Mucosa of descending colon (tissue), 3 donors: ENCODE measurements at places on chromosomes 1 and 21. TPM values are rescaled to one million over a fixed set of nuclear protein-coding genes. Genes with fewer than 3 reads are reported as not detected.

DNA sequence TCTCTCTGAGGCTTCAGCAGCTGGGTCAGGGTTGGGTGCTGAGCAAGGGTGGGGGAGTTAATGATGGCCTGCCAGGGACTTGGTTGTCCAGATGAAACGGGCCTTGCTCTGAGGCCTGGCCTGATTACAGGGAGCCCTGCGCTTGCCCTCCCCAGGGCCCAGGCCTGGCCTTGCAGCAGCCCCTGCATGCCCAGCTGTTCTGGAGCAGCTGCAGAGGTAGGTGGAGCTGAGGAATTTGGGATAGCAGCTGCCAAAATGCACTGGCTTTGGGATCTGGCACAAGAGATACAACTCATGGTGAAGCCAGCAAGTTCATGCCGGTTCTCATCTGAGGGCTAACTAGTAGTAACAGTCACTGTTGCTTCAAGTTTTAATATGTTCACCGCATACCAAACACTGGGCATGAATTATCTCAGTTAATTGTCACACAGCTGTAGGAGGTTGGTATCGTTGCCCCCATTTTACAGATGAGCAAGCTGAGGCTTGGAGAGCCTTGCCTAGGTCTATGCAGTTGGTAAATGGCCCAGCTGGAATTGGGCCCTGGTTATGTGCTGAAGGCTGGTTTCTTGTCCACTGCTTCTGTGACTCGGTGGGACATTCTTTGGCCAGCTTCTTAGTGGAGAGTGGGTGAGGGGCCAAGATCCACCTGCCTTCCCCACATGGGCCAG is 7.3 kb upstream of the SERINC2 start:
- no peak for DNase-seq

GRCh38 chr1:28196330-28196729 is 19.8 kb upstream of the PTAFR start:
- no peak for DNase-seq

Gene RNF187
- total RNA-seq, result 68.4 TPM

DNA sequence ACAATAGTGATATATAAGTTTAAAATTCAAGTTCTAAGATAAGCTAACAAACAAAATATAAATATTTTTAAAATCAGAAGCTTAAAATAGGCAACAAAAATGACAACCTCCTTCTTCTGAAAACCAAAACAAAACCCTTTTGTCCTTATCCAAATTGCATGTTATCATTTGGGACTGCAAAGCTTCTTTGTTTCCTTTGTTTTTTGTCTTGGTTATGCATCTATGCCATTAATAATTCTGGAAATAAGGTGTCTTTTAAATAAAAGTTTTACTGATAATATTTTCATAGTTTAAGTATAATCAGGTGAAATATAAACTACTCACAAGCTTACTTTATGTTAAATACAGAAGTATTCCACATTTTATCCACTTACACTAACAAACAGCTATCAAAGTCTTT is 20.5 kb downstream of the ADSS2 start:
- no peak for DNase-seq

Gene KLF17
- not detected for total RNA-seq

DNA sequence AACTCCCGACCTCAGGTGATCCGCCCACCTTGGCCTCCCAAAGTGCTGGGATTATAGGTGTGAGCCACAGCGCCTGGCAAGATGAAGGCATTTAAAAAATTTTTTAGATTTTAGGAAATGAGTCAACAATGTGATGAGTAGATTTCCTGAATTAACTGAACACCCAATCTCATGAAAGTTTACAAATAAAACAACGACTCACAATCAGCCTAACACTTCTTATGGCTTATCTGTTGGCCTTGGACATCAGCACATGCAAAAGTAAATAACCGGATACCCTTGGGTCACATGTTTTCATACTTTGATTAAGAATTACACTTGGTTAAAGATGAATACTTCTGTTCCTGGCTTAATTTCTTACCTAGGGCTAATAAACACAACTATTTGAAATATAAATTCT is 3.0 kb downstream of the GNG12 start:
- no peak for DNase-seq

GRCh38 chr1:145720878-145721671 is 1.8 kb downstream of the CD160 start:
- DNase-seq, result peak; percentile 77

GRCh38 chr1:115678141-115678540 is 36.4 kb downstream of the VANGL1 start:
- no peak for DNase-seq

GRCh38 chr1:93740601-93741031 is 59.0 kb upstream of the BCAR3 start:
- no peak for DNase-seq

DNA sequence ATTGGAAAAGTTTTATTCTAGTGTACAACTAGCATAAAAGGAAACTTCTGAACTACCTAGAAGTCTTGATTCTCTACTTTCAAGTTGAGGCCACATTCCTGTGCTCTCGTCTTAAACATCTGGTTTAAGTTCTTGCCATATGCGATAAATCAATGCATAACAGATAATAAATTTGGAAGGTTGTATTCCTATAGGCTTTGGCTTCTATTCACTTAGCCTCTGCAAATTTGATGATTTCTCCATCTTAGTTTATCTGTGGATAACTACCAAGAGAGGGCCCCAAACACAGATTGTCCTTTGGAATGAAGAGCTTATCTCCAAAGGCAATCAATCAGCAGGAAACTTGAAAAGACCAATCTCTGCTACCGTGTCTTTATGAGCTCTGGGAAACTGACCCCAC is 11.7 kb upstream of the RNF2 start:
- DNase-seq, result no peak

Gene AADACL3
- total RNA-seq, result not detected

GRCh38 chr1:115951560-115951959 is 24.8 kb upstream of the SLC22A15 start:
- DNase-seq, result no peak

GRCh38 chr1:21022279-21023040 is 154.2 kb downstream of the EIF4G3 start:
- DNase-seq, result no peak
